ENCODE measurements at places on chromosomes 5 and 9.

GRCh38 chr5:90037646-90038045, 371.9 kb downstream of the CETN3 start:
- DNase-seq = no peak

GRCh38 chr9:69175486-69175885, 1.4 kb downstream of the TJP2 start:
- DNase-seq = no peak

DNA sequence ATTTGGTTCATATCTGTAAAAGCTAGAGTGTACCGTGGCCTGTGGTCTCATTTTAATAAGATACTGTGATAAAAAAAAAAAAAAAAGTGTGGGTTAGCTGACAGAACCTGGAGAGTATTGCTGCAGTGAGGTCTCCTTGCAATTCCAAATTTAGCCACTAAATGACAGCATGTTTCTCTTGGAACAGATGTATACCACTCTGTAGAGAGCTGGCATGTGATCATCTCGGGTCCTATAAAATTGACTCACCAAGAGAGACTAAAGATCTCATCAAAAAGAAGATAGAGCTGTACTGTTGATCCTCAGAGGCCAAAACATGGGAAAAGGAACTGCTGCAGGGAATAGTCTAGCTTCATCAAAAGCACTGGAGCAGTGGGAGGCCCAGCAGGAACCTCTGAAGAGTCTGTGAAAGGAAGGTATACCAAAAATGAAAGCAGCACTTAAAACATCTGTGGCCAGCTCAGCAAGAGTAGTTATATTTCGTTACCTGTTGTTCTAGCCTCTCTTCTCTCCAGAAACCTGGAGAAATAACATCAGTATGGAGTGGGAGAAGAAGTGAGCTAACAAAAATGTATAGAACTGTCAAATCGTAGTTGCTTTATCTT, 826.8 kb downstream of the EFNA5 start:
- DNase-seq = no peak

GRCh38 chr5:168874713-168875380, 295.7 kb upstream of the PANK3 start:
- DNase-seq = no peak
